ENCODE measurements at places on chromosomes 1 and 21.

GRCh38 chr1:226981386-226981817 is 41.3 kb downstream of the COQ8A start:
- peak; percentile 59 for DNase-seq

DNA sequence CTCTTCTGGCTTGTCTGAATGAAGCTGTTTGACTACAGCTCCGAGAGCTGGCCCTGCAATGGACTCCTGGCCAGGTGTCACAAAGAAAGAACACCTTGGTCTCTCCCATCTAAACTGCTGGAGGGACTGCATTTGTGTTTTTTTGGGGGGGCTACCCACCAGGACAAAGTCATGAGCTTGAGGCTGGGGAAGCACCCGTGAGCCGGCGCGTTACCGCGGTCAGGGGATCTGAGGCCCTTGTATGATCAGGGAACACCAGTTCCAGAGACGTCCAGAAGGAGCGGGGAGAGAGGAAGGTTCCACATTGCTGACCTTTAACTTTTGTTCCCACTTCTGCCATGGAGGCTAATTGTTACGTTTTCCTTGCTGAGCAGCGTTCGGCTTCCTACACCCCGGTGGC is 84.5 kb upstream of the C1orf174 start:
- no peak for DNase-seq

- DNase-seq, result peak; percentile 75
Measured at GRCh38 chr1:212968368-212968863, 18.1 kb downstream of the VASH2 start.

DNA sequence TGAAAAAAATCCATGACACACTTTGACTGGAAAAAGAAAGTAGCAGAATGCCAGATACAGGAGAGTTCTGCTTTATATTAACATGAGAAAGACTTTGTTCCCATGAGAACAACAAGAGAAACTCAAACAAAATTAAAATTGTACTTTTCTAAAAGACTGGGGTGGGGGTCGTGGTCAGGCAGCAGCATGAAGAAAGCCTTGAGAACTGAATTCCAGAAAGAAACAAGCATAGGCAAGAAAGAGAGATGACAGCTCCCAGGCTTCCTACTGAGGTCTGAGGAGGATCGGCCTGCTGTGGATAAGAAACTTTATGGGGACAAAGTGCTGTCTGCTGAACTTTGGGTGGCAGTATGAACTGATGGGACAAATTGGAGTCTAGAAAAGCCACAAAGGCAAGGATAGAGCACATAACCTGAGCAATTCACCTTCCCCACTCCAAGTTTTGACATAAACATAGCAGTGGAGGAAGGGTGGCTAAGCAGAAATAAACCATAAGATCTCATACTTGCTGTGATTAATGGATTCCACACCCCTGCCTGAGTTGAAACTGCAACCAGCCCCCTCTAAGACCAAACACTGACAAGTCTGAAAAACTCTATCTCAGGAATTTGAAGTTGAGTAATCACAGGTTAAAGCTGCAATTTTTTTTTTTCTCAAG is 43.7 kb downstream of the COL6A1 start:
- no peak for DNase-seq

DNA sequence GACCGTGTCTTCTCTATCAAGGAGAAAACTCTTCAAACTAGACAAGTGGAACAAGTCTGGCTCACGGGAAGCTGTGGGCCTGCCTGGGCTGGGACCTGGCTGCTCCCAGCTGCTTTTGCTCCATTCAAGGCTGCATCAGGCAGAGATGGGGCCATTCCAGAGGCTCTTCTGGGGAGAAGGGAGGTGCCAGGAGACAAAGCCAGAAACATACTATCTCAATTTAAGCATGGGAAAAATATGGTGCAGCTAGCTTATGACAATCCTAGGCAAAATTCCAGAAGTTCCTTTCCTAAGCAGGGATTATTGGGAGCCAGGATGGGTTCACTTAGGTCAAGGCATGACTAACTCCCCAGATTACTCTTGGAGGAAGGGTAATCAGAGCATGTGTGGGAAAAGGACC is 90.8 kb upstream of the SLC2A1 start:
- DNase-seq, result no peak

GRCh38 chr1:162662013-162662412 is 29.7 kb downstream of the DDR2 start:
- DNase-seq, result no peak

- DNase-seq, result no peak
Measured at GRCh38 chr1:81848880-81849682, 48.3 kb downstream of the ADGRL2 start.

DNA sequence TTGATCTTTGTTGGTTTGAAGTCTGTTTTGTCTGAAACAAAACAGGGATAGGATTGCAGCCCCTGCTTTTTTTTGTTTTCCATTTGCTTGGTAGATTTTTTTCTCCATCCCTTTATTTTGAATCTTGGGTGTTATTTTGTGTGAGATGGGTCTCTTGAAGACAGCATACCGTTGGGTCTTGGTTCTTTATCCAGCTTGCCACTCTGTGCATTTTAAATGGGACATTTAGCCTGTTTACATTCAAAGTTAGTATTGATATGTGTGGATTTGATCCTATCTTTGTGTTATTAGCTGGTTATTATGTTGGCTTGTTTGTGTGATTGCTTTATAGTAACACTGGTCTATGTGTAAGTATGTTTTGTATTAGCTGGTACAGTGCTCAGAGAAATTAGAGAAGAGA is 40.9 kb downstream of the GIPC2 start:
- DNase-seq, result no peak

DNA sequence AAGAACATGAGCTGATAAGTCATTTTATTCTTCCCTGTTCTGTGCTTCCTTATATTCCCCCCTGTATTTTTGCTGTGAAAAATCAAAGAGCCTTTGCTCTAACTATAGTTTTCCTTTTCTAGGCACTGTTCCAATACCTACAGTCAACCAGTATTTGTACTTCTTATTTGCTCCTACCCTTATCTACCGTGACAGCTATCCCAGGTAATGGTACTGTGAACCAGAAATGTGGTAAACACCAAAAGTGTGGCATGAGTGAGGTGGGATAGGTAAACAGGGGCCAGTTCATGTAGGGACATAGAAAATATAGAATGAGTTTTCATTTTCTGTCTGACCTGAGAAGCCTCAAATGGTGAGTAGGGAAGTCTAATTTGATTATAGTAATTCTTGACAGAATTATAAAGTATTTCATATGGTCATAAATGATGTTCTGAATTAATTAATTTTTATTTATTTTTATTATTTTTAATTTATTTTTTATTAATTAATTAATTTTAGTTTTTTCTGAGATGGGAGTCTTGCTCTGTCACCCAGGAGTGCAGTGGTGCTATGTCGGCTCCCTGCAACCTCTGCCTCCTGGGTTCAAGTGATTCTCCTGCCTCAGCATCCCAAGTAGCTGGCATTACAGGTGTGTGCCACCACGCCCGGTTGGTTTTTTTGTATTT is 22.9 kb upstream of the AXDND1 start:
- DNase-seq, result no peak

Data from left forelimb (tissue), 1 donor.